CD8-positive, alpha-beta memory T cell (primary cell): ENCODE measurements at places on chromosomes 11 and 22.

DNA sequence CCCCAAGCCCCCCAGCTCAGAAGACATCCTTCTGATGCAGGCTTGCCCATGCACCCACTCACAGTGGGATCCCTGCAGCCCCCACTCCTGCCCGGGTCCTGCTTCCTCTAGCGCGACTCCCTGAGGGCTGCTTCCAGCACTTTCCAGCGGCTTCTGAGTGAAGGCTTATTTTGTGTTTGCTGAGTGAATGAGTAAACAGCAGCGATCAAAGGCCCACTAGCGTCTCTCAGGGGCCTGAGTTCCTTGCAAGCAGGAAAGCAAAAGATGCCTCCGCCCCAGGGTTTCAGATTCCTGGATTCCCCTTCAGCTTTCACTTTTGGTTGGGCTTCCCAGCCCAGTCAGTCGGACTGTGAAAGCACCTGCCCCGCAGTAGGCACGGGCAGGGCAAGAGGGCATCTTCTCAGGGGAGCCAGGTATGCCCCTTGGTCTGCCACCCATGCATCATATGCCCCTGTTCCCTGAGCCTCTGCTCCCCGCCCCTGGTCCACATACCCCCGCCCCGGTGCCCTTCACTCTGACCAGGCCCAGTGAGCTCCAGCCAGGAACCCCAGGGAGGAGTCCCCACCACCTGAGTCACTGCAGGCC lies 9.2 kb downstream of the FADD start:
- no peak for DNase-seq

DNA sequence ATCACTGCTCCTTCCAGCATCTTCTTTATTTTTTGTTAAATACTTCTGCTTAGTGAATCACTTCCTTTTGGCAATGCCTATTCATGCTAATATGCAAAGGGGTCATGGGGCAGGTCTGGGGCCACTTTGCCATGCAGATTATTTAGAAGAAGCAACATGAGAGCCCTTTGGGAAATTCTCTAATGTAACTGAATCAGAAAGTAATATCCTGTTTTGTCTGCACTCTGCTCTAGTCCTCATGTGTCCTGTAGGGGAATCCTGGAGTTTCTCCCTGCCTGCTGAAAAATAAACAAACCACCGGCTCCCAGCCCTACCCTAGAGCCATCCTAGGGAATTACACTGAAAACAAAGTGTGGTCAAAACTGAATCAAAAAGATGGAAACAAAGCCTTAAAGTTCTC lies 176.5 kb upstream of the POU2AF2 start:
- DNase-seq, result no peak

DNA sequence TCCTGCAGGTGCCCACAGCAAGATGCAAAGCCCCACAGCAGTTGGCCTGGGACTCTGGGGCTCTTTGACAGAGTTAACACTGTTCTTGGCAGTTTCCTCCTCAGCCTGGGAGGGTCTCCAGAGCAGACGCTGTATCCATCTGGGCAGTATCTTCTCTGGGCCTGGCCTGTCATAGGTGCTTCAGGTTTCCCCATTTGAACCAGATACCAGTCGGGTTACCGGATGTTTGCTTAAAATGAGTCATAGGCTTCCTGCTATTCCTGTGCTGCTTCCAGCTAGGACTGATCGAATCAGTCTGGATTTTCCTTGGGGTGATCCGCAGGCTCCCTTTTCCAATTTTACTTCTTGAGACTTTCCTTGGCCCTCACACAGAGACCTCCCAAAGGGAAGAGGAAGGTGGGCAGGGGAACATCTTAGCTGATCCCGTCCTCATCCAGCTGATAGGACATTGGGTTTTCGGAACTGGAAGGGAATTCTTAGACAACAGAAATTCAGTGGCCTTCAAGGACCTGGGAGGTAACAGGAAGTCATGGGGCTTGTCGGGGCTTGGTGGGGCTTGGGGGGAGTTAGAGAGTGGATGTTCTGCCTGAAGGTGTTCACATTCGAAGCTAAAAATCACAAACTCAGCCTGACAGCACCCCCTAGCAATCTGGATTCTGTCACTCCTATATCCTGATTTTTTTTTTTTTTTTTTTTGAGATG lies 2.4 kb upstream of the RANGAP1 start:
- DNase-seq, result no peak

- DNase-seq, result no peak
Measured at GRCh38 chr11:27820249-27820648, 120.0 kb upstream of the BDNF start.
